Breast epithelium (tissue), 4 donors: ENCODE measurements at places on chromosomes 6 and 20. TPM values are rescaled to one million over a fixed set of nuclear protein-coding genes. Genes with fewer than 3 reads are reported as not detected.

BANF2 gene
- total RNA-seq = not detected

DNA sequence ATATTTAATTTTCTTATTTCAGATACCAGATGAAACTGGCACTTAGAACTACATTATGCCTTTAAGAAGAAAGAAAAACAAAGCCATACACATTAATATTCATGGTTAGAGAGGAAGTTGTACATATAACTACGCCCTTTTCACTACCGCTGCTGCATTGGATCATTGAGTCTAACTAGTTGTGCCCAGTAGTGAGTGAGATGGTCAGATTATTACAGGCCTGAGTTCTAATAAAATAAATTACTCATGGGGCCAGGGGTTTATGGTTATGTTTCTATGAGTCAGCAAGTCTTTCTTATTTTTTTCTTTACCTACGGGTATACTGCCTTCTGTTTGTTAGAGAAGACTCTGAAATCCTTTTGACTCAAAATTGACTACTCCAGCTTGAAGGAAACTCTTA is 11.5 kb downstream of the RIOK1 start:
- H3K4me1 ChIP-seq = no peaks in the 10 kb centered on the region
- H3K4me3 ChIP-seq = no peak overlapping the region
- peaks cover 8% of the 10 kb centered on the region for H3K36me3 ChIP-seq
- no peaks in the 10 kb centered on the region for H3K27me3 ChIP-seq
- H3K27ac ChIP-seq = no peak overlapping the region
- DNase-seq = no peak

- H3K4me1 ChIP-seq = no peaks in the 10 kb centered on the region
- DNase-seq = no peak
- peak overlapping the region; percentile 21 for H3K27ac ChIP-seq
- H3K4me3 ChIP-seq = no peak overlapping the region
These were observed 283.7 kb downstream of the ESR1 start for GRCh38 chr6:152091201-152091600.

DNA sequence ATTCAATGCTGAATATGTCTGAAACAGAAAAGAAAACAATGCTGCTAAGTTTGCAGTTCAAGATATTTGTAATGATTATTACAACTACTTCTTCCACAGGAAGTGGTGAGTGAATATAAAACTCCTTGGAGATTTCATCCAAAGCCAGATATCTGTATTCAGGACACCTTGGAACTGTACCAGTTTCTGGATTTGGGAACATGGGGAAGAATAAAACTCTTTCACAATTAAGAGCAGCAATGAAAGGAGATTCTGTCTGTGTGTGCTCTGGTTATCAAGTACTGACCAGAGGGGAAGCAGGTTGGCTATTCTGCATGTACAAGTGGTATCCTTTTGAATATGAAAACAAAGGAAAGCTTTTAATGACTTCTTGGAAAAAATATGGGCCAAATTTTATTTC is 21.1 kb downstream of the ELOVL2 start:
- no peaks in the 10 kb centered on the region for H3K27me3 ChIP-seq
- no peak for DNase-seq
- no peaks in the 10 kb centered on the region for H3K36me3 ChIP-seq
- H3K4me1 ChIP-seq = no peaks in the 10 kb centered on the region
- no peak overlapping the region for H3K4me3 ChIP-seq

FERMT1 gene
- total RNA-seq = 0.98 TPM

- H3K4me1 ChIP-seq = no peaks in the 10 kb centered on the region
- H3K36me3 ChIP-seq = peaks cover 6% of the 10 kb centered on the region
- no peaks in the 10 kb centered on the region for H3K27me3 ChIP-seq
These were observed 11.9 kb downstream of the ASF1A start for GRCh38 chr6:118905851-118906250.

- no peak overlapping the region for H3K4me3 ChIP-seq
- H3K4me1 ChIP-seq = no peaks in the 10 kb centered on the region
- no peaks in the 10 kb centered on the region for H3K27me3 ChIP-seq
These were observed 2.9 kb upstream of the YTHDF1 start for GRCh38 chr20:63218701-63219446.

GRCh38 chr6:24900917-24901697 is 34.7 kb downstream of the RIPOR2 start:
- H3K4me1 ChIP-seq = no peaks in the 10 kb centered on the region
- H3K4me3 ChIP-seq = no peak overlapping the region
- peak overlapping the region; percentile 59 for H3K27ac ChIP-seq
- no peaks in the 10 kb centered on the region for H3K36me3 ChIP-seq
- DNase-seq = no peak

GRCh38 chr20:16485401-16485800 is 87.8 kb downstream of the KIF16B start:
- H3K36me3 ChIP-seq = no peaks in the 10 kb centered on the region
- DNase-seq = no peak
- H3K4me1 ChIP-seq = no peaks in the 10 kb centered on the region
- no peaks in the 10 kb centered on the region for H3K27me3 ChIP-seq
- H3K27ac ChIP-seq = no peak overlapping the region
- no peak overlapping the region for H3K4me3 ChIP-seq

TRIM40 gene
- 0.33 TPM for total RNA-seq

PRDM1 gene
- 16.0 TPM for total RNA-seq

PNPLA1 gene
- total RNA-seq = not detected

DNA sequence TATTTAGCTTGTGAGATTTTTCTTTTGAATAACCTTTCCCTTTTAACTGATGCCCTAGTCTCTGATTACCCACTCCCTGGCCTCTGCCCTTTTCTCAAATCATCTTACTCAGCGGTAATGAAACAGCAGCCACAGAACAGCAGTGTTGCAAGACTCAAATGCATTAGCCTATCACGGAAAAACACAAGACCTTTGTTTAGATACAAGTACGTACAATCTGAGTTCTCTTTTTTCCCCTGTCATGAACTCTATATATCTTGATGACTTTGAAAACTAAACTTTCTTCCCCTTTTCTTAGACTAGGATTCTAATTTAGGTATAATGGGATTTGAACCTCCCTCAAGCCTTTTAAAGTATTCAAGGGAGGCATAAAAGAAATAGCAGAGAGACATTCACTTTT is 1034.9 kb downstream of the EYS start:
- no peaks in the 10 kb centered on the region for H3K36me3 ChIP-seq
- no peak overlapping the region for H3K4me3 ChIP-seq
- H3K27me3 ChIP-seq = no peaks in the 10 kb centered on the region
- no peak overlapping the region for H3K27ac ChIP-seq
- no peak for DNase-seq

CST1 gene
- total RNA-seq = not detected

POPDC3 gene
- total RNA-seq = not detected

SYNDIG1 gene
- under 0.01 TPM for total RNA-seq

C6orf132 gene
- 10.2 TPM for total RNA-seq

RPN2 gene
- total RNA-seq = 161 TPM

SLC17A1 gene
- not detected for total RNA-seq

LHFPL5 gene
- total RNA-seq = not detected

- DNase-seq = no peak
- H3K36me3 ChIP-seq = no peaks in the 10 kb centered on the region
- no peak overlapping the region for H3K27ac ChIP-seq
These were observed 326.2 kb upstream of the SPTLC3 start for GRCh38 chr20:12682613-12683012.

- no peaks in the 10 kb centered on the region for H3K27me3 ChIP-seq
- H3K4me1 ChIP-seq = peaks cover 12% of the 10 kb centered on the region
- H3K4me3 ChIP-seq = peak overlapping the region; percentile 76
- no peaks in the 10 kb centered on the region for H3K36me3 ChIP-seq
These were observed 3.1 kb downstream of the PPP1R18 start for GRCh38 chr6:30683183-30683979.

- DNase-seq = no peak
- H3K27me3 ChIP-seq = no peaks in the 10 kb centered on the region
- no peak overlapping the region for H3K4me3 ChIP-seq
- H3K27ac ChIP-seq = no peak overlapping the region
- H3K4me1 ChIP-seq = no peaks in the 10 kb centered on the region
- no peaks in the 10 kb centered on the region for H3K36me3 ChIP-seq
These were observed 544.9 kb downstream of the PKHD1 start for GRCh38 chr6:51542475-51542874.

DNA sequence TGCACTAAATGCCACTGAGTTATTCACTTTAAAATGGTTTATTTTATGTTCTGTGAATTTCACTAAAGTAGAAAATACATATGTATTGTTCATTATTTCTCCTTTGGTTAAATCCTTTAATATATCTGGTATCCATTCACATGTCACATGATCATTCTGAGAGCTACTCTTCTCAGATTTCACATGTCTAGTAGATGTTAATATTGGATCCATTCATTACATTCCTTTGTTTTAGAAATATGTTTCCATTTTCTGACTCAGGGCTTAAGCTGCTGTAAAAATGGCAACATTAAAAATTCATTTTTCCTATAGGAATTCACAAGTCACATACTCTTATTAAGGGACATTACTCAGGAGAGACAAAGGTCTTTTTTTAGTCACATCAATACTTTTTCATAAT is 205.4 kb downstream of the ZFAND3 start:
- H3K4me1 ChIP-seq = no peaks in the 10 kb centered on the region
- H3K27me3 ChIP-seq = no peaks in the 10 kb centered on the region
- no peak overlapping the region for H3K4me3 ChIP-seq
- DNase-seq = no peak
- H3K27ac ChIP-seq = no peak overlapping the region

FKBP1A gene
- 128 TPM for total RNA-seq

DNA sequence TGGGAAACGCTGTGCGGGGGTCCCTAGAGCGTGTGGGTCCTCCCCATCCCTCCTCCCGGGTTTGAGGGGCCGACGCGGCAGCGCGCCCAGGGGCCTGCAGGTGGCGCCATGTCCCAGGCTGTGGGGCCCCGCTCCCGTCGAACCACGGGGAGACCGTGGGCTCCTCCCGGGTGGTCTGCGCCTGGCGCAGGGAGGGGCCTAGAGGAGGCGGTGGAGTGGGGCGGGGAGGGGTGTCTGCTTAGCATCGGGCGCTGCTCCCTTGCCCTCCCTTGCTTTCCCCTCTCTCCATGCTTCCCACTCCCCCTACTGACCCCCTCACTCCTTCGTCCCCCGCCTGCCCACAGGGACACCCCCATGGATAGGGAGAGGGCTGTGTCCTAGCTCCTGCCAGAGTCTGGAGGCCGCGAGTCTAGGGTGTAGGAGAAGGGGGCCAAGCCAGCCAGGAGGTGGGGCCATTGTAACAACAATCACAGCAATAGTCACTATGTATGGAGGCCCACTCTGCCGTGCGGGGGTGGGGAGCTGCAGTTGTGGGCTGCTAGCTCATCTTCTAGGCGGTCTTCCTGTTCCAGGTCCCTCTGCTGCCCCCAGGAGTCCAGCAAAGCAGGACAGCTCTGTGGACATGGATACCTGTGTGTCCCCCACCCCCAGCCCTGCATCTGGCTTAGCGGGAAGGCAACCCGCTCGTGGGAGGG is 51.7 kb downstream of the CHMP4B start:
- H3K27ac ChIP-seq = no peak overlapping the region
- DNase-seq = no peak
- no peaks in the 10 kb centered on the region for H3K27me3 ChIP-seq
- no peak overlapping the region for H3K4me3 ChIP-seq
- no peaks in the 10 kb centered on the region for H3K36me3 ChIP-seq

GRCh38 chr6:162778603-162779002 is 50.8 kb downstream of the PACRG start:
- no peaks in the 10 kb centered on the region for H3K4me1 ChIP-seq
- no peak overlapping the region for H3K4me3 ChIP-seq

PROKR2 gene
- not detected for total RNA-seq

- H3K36me3 ChIP-seq = no peaks in the 10 kb centered on the region
- DNase-seq = no peak
These were observed 52.9 kb downstream of the NFATC2 start for GRCh38 chr20:51489611-51490010.

GRCh38 chr6:22880686-22881433 is 311.5 kb downstream of the HDGFL1 start:
- H3K4me1 ChIP-seq = no peaks in the 10 kb centered on the region
- no peaks in the 10 kb centered on the region for H3K36me3 ChIP-seq
- no peak for DNase-seq

COL21A1 gene
- total RNA-seq = 1.5 TPM

- no peaks in the 10 kb centered on the region for H3K4me1 ChIP-seq
- H3K36me3 ChIP-seq = no peaks in the 10 kb centered on the region
- no peaks in the 10 kb centered on the region for H3K27me3 ChIP-seq
- no peak overlapping the region for H3K27ac ChIP-seq
- H3K4me3 ChIP-seq = no peak overlapping the region
These were observed 52.3 kb downstream of the SOBP start for GRCh38 chr6:107542192-107542668.

TGM2 gene
- total RNA-seq = 44.9 TPM

- no peaks in the 10 kb centered on the region for H3K4me1 ChIP-seq
- no peak for DNase-seq
- H3K27ac ChIP-seq = peak overlapping the region; percentile 89
- no peaks in the 10 kb centered on the region for H3K27me3 ChIP-seq
- H3K4me3 ChIP-seq = no peak overlapping the region
These were observed 71.7 kb downstream of the SNX5 start for GRCh38 chr20:17896771-17897369.

GRCh38 chr20:26276554-26277210 is 580.0 kb upstream of the ZNF337 start:
- no peaks in the 10 kb centered on the region for H3K36me3 ChIP-seq
- H3K4me3 ChIP-seq = no peak overlapping the region
- no peaks in the 10 kb centered on the region for H3K4me1 ChIP-seq
- H3K27me3 ChIP-seq = no peaks in the 10 kb centered on the region
- H3K27ac ChIP-seq = no peak overlapping the region

GRCh38 chr20:52342913-52343312 is 151.3 kb upstream of the ZFP64 start:
- no peak overlapping the region for H3K4me3 ChIP-seq
- no peaks in the 10 kb centered on the region for H3K27me3 ChIP-seq
- DNase-seq = no peak
